CD4-positive, alpha-beta T cell treated with Interleukin-12 subunit alpha and Interleukin-12 subunit beta, for 1 hour (primary cell): ENCODE measurements at places on chromosomes 6 and 20.

DNA sequence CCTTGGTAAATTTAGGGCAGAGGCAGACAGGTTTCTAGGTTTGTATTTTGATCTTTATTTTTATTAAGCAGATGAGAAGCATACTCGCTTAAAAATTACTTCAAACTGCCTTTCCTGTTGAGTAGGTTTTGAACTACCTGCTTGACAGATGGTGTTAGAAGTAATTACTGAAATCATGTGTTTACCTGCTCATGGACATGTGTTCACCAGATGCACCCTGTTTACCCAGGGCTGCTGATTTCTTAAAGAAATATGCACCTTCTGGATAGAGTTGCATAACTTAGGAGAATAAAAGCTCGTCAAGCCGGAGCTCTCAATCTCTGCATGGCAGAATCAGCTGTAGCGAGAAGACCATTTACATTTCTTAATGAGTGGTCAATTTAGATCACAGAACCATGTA is 165.1 kb downstream of the CDKAL1 start:
- no peak for DNase-seq

- no peak for DNase-seq
Measured at GRCh38 chr6:142737368-142738034, 207.5 kb downstream of the HIVEP2 start.

DNA sequence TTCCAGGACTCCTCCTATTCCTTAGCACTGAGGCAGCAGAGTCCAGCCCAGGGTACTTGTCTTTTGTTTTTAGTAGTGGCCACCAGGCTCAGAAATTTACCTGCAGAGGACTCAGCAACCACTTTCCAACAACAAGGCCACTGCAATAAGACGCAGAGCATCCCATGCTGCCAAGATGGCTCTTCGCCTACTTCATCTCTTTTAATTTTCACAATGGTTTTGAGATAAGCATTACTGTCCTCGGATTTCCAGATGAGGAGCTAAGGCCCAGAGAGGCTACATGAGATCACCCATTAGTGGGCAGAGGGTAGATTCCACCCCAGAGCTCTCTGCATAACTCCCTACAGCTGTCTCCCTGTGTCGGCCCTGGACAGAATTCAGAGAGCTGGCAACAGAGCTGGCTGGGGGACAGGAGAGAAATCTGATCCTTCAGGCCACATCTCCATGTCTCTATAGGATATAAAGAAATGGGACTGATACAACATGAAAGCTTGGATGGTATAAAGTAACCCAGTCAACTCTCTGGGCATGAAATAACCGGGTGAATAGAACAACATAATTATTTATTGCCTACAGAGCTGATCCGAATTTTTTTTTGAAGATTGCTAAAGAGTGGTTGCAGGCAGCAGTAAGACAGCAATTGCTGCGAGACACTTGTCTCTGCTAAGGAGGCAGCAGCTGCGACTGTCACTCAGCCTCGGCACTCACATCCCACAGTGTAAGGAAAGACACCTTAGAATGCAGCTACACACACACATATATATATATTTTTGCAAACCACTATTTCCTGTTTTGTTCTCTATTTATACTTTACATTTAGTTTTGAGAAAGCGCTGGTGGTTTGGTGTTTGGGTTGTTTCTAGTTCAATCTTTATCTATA is 37.2 kb downstream of the SCML4 start:
- DNase-seq = peak; percentile 60

DNA sequence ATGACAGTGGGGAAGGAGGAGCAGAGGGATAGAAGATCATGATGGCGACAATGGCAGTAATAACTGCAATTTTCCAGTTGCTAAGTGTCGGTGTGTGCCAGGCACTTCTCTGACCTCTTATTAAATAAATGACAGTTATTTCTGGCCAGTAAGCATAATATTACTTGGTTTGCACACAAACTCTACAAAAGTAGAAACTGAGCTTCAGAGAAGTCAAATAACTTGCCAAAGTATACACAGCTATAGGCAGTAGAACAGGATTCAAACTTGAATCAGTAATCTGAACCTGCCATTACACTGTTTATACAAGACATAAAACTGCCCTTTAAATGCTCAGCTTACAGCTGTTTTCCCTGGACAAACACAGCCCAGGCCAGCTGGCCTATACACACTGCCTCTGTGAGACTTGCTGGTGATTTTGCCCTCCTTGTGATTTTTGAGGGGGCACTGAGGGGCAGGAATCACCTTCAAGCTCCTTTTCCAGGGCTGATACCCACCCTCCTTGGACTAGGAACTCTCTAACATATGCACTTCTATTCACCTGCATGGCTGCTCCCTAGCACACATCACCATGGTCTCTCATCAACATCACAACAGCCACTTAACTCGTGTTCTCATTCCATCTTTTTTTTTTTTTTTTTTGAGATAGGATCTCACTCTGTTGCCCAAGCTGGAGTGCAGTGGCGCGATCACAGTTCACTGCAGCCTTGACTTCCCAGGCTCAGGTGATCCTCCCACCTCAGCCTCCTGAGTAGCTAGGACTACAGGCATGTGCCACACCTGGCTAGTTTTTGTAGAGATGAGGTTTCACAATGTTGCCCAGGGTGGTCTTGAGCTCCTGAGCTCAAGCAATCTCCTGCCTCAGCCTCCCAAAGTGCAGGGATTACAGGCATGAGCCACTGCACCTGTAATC is 63.6 kb downstream of the SLC23A2 start:
- DNase-seq = no peak

GRCh38 chr6:79833264-79833963 is 113.9 kb downstream of the ELOVL4 start:
- no peak for DNase-seq

DNA sequence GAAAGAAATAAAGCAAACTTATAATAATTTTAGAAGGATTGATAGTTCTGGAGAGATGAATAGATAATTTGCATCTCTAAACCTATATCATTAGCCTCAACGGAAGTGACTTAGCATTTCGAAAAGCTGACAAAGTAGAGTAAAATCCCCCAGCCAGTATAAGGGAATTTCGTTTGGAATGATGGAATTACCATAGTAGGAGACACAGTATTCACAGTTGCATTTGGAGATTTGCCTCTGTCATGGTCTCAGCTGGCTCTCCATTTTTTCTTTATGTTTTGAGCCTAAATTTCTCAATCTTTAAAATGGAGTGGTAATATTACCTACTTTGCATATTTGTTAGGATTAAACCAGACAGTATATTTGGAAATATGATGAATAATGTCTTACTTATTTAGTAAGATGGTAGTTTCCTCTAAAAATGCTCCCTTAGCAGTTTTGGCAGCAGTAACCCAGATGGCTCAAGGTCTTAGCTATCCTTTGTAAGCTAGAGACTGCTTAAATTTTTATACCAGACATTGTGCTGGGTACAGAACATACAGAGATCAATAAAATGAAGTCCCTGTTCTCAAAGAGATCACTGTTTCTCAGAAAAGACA is 58.2 kb downstream of the SMAP1 start:
- DNase-seq = no peak

DNA sequence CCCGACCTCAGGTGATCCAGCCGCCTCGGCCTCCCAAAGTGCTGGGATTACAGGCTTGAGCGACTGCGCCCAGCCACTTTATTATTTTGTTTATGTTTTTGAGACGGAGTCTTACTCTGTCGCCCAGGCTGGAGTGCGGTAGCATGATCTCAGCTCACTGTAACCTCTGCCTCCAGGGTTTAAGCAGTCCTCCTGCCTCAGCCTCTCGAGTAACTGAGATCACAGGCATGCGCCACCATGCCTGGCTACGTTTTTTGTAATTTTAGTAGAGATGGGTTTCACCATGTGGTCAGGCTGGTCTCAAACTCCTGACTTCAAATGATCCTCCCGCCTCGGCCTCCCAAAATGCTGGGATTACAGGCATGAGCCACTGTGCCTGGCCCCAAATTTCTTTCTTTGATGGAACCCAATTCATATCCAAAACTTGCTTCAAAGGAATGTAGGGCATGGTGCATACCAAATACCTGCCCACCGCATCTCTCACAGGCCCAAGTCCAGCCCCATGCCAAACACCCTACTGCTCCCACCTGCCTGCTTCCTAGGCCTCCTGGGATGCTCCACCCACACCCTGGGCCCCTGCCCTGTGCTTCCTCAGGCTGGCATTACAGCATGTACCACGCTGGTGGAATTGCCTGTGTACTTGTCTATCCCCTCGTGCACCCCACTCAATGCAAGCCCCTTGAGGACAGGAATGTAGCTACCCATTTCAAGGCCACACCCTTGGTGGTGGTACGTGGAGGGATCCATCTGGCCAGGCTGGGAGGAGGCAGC is 4.9 kb upstream of the HMGA1 start:
- no peak for DNase-seq

DNA sequence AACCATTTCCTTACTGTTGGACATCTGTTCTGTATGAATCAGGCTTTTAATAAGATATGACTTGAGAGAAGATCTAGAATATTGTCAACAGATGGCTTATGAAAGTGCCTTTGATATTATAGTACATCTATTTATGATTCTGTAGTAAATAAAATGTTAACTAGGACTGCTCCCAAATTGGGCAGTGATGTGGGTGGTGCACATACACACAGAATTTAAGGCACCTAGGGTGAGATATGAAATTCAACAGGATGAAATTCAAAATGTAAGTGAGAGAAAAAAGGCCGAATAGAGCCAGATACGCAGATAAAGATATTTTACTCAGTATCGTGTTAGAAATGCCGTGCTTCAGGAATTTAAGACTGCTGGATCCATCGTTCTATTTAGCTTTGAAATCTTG is 26.3 kb downstream of the FAM50B start:
- DNase-seq = no peak

- DNase-seq = no peak
Measured at GRCh38 chr6:98797217-98797994, 37.0 kb upstream of the POU3F2 start.

- DNase-seq = no peak
Measured at GRCh38 chr20:36468149-36469000, 72.9 kb upstream of the MYL9 start.

DNA sequence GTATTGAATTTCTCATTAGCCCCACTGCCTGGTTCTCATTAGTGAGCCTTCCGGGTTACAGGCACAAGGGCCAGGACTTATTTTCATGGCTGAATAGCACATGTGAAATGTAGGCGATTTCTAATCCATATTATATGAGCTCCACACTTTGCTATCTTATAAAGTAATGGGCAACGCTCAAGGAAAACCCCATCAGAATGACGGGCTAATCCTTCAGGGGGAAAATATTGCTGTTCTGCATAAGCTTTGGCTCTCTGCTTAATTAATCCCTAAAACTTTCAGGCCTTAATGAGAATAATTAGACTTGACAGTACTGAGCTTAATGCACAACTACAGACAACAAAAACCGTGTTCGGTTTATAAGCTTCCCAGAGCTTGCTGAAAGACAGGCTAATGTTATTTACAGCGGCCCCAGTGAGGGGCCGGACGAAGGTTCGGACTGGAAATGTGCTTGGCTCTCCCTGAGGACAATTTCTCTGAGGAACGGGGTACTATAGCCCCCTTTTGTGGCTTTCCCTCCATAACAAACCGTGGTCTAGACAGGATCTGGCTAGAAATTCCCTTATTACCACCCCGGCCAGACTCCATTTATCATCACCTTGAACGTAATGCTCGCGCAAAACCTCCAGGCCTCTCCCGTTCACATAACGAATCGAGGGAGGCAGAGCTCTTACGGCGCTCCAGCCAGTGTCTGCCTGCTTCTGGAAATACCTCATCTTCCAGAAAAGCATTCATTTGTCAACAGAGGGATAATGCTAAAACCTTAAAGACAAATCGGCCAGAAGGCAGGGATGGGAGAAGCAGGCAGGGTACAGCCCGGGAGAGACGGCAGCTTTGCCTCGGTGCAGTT is 164.5 kb downstream of the CD83 start:
- no peak for DNase-seq

DNA sequence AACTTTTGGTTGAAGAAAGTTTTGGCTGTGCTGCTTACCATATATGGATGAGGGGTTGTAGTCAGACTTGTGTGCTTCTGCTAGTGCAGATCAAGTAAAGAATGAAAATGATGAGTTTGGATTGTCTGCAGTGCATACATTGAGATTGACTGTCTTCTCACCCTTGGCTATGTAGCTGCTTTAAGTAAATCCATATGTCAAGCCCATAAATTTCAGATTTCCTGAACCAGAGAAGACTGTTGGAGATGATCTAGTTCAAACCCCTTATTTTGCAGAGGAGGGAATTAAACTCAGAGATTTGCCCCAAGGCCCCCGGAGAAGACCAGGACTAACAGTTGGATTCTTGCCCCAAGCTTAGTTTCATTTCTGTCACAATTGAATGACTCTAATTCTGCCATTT is 67.2 kb downstream of the PKIB start:
- DNase-seq = no peak
